ENCODE measurements at places on chromosomes 11 and 22. TPM values are rescaled to one million over a fixed set of nuclear protein-coding genes. Genes with fewer than 3 reads are reported as not detected.

The PTPRCAP gene
- 4.7 TPM for polyA plus RNA-seq

The ROBO4 gene
- 12.8 TPM for polyA plus RNA-seq

The OR8G5 gene
- not detected for polyA plus RNA-seq

The UPB1 gene
- 64.6 TPM for polyA plus RNA-seq

The LINC01488 gene
- polyA plus RNA-seq = not detected

The PLEKHA7 gene
- 24.4 TPM for polyA plus RNA-seq

The OR5D18 gene
- not detected for polyA plus RNA-seq

The UBQLNL gene
- 0.32 TPM for polyA plus RNA-seq

The GGT1 gene
- 153 TPM for polyA plus RNA-seq

The PLEKHB1 gene
- polyA plus RNA-seq = 30.4 TPM

The FIBP gene
- 105 TPM for polyA plus RNA-seq

The SLC6A5 gene
- not detected for polyA plus RNA-seq

- DNase-seq = peak; percentile 61
Measured at GRCh38 chr11:2298795-2299761, 2.6 kb downstream of the C11orf21 start.

GRCh38 chr22:48188231-48188721 lies 1425.8 kb downstream of the TBC1D22A start:
- DNase-seq = no peak

GRCh38 chr11:65356394-65356972 lies 1.9 kb downstream of the TIGD3 start:
- DNase-seq = no peak

- peak; percentile 94 for DNase-seq
Measured at GRCh38 chr11:69636512-69637197, 4.3 kb upstream of the CCND1 start.

- no peak for DNase-seq
Measured at GRCh38 chr22:47805394-47805935, 1043.0 kb downstream of the TBC1D22A start.

DNA sequence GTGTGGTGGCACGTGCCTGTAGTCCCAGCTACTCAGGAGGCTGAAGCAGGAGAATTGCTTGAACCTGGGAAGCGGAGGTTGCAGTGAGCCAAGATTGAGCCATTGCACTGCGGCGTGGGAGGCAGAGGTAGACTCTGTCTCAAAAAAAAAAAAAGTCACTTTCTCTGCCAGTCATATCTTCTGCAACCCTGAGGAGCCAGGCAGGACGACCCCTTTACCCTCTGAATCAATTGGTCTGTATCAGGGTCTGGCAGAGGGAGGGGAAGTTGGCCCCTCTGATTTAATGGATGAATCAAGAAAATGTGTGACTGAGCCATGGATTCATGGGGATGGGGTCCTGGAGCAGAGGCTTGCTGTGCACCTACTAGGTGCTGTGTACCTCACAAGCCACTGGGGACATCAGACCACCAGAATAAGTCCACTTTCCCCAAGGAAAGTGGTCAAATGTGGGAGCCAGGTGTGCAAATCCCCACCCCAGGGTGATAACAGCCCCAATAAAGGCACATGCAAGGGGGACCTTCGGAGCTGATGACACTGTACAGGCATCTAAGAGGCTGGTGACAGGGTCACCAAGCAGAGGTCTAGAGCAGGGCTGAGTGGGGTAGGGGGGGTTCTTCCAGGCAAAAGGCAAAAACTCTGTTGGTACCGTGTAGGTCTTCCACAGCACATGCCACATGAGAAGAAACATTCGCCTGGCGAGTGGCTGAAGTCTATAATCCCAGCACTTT lies 29.0 kb downstream of the TXN2 start:
- DNase-seq = no peak

GRCh38 chr11:91209751-91210150 lies 986.9 kb upstream of the CHORDC1 start:
- DNase-seq = no peak

DNA sequence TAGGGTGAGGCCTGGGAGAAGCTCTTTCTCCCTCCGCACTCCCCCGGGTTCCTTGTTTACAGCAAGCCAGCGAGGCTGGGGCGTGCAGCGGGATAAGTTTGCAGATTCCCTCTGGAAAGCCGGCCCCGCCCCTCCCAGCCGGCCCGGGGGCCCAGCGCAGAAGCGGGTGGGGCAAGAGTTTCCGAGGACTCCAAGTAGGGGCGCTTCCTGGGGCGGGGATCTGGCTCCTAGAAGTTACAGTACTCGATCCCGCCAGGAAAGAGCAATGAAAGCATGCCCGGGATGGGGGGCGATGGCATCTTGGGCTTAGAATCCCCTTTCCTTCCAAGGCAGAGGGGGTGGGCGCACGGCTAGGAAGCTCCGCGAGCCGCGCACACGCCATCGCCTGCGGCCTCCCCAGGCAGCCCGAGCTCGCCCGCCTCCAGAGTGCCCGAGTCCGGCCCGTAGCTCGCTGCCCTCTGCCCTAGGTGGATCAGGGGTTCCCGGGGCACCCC lies 385 bp downstream of the TST start:
- peak; percentile 86 for DNase-seq

DNA sequence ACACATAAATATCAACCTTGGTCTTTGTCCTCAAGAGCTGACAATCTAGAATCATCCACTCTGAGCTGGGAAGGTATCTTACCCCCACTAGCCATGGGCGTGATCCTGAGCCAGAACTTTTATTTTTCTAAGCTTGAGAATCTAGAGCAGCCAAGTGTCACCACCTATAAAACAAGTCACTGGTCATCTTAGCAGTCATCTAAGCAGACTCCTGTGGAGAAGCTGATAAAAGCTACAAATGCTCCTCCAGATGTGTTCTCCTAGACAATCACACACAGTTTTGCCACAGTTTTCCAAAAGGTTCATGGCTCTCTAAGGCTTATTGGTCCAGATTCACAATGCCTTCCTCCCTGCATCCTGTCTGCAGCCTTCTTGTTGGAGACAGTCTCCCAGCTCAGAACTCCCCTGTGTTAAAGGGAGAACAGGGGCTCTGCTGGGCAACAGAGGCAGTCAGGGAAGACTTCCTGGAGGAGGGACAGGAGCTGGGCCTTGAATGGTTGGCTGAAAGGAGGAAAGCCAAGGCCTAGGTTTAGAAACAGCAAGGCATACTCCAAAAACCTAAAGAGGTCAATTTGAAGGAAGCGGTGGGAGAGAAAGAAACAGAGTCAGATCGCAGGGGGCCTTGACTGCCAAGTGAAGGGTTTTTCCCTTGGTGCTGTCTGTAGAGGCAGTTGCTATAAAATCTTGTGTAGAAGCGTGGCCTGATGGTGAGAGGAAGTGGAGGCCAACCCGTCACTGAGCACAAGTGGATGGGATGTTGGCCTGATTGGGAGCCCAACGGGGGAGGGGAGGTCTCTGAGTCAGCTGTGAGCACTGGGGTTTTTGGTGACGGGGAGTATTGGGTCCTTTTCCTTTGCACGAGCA lies 42.0 kb downstream of the ALX4 start:
- DNase-seq = no peak

DNA sequence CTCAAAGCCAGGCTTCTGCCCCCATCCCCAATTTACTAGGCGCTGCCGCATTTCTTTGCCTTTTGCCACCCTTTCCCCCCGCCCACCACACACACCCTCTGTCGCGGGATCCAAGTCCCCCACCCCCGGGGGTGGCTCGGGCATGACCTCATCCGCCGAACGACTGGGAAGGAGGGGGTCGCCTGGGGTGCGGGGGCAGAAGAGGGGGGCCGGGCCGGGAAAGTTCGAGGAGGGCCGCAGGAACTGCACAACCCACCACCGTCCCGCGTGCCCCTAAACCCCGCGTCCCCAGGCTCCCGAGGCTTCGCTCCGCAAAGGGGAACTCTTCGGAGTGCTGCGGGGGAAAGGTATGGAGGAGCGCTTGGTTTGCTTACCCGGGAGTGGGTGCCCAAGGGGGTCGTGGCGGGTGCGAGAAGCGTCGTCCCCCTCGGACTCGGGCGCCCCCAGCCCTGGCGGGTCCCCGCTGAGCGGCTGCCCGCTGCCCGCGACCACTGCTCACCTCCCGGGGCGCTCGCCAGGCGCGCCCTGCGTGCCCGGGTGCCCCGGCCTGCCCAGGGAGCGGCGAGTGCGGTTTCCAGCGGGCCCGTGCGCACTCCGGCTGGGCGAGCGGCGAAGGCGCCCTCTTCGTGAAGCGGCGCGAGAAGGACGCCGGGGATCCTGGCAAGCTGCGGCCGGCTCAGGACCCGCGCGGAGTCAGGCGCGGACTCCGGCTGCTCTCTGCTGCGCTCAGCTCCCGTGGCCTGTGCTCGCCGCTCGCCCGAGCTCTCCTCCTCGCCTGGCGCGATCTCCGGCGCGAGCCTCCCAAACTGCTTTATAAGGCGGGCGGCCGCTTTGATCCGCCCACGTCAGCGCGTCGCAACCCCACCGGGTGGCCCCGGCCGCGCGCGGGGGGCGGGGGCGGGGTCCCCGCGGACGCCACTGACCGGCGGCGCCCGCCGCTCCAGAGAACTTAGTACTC lies 4.0 kb upstream of the WNT11 start:
- peak; percentile 78 for DNase-seq

DNA sequence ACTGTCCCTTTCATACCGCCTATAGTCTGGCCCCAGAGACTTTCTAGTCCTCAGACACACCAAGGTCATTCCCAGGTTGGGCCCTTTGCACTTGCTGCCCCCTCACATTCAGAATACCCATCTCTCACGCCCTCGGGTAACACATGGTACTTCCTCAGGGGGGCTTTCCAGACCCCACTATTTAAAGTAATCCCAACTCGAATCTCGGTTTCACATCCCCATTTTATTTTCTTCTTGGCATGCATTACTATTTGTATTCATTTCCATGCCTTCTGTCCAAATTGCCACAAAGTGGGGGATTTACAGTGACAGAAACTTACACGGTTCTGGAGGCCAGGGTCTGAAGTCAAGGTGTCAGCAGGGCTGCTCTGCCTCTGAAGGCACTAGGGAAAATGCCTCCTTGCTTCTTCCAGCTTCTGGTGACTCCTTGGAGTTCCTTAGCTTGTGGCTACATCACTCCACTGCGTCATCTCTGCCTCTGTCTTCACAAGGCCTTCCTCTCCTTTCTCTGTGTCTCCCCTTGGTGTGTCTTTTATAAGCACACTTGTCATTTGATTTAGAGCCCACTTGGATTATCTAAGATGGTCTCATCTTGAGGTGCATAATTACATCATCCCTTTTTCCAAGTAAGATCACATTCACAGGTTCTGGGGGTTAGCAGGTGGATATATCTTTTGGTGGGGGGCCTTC lies 15.1 kb downstream of the RCN1 start:
- no peak for DNase-seq

DNA sequence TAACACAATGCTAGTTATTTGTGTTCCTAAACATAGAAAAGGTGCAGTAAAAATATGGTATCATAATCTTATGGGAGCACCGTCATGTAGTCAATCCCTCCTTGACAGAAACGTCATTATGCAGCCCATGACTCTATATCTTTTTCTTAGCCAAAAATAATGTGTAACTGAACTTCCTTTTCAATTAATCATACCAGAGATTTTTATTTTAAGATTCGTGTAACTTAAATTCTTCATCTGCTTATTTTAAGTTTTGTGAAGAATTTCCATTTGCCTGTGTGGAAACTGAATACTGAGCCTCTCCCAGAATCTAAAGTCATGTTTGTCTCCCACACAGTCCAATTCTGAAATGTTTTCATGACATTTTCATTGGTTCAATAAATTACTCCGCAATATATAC lies 699.1 kb downstream of the KCNA4 start:
- DNase-seq = no peak

- DNase-seq = no peak
Measured at GRCh38 chr11:123773959-123774358, 19.6 kb upstream of the OR6X1 start.

GRCh38 chr11:11504071-11504470 lies 117.7 kb downstream of the GALNT18 start:
- no peak for DNase-seq

- DNase-seq = no peak
Measured at GRCh38 chr22:46042786-46043185, 65.8 kb upstream of the WNT7B start.

- DNase-seq = no peak
Measured at GRCh38 chr11:33924341-33924740, 32.5 kb upstream of the LMO2 start.

- DNase-seq = no peak
Measured at GRCh38 chr11:31887180-31887579, 76.1 kb upstream of the PAX6 start.

DNA sequence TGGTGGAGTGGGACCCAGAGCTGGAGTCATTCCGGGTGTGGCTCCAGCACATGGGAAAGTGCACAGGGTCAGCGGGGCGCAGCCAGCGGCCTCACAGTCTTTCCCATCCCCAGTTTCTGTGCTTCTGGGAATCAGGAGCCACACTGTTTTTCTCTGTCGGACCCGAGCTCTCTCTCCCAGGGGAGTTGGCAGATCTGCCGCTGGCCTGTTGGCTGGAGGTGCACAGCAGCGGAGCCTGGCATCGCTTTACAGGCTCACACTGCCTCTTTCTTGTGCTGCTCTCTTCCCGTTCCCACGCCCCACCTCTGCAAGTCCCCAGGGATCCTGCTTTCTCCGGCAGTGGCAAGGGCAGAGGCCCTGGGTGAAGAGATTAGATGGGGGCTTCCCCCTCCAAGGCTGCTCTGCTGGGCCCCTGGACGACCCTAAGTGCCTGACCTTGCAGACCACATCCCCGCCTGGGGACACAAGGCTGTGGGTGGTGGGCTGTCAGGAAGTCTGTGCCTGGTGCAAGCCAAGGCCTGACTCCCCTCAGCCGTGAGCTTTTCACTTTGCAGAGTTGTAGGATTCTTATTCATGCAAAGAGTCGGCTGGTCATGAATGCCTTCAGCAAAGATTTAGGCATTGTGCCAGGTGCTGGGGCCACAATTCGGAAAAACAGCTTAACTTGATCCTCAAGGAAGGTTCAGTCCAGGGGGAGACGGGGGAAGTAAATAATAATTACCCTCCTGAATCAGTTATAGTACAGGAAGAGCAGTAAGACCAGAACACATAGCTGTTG lies 116.3 kb downstream of the TIMP3 start:
- DNase-seq = peak; percentile 44

DNA sequence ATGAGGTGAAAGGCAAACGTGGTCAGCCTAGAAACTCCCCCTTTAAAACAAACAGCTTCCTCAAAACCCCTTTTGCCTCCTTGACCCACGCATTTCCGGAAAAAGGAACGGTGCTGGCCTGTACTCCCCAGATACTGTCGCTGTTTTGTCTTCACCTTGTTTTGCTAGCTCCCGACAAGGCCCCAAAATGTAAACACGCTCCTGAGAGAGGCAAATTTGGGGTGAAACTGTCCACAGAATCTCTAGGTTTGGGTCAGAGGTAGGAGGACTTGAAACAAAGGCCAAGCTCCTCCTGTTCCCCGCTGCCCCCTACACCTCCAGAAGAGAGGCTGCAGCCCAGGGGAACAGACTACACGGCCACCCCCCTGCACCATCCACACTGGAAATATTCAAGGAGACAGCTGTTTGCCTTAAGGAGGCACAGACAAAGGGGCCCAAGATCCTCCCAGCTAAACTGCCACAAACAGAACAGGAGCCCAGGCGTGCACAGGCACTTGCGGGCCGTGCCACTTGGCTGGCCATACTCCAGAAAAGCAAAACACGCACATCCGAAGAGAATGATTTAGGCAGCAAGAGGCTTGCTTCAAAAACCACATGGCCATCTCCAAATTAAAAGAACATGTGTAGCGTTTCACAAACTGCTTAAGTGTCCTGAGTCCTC lies 160.5 kb upstream of the GRK3 start:
- peak; percentile 55 for DNase-seq

- no peak for DNase-seq
Measured at GRCh38 chr11:47067401-47067800, 109.3 kb downstream of the ARFGAP2 start.
